ENCODE measurements at places on chromosomes 3 and 15.

DNA sequence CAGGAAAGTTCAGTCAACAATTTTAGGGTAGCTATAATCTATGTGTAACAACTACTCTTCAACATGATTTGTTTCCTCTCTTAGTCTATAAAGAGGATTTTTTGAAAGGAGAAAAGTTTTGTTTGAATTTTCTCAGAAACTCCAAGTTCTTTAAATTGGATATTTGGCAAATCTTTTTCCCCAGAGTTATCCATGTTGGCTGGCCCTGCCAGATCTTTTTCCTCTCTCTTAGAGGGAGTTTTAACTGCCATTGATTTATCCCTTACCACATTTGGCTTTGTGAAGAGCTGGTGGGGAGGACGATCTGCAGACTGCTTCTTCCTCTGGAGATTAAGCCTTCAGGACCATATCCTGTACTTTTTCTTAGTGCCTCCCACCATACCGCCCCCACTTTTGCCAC, 64.9 kb upstream of the ROPN1 start:
- no peak for DNase-seq

- DNase-seq: no peak
Observed at GRCh38 chr3:42486814-42487565, 15.5 kb upstream of the VIPR1 start.

DNA sequence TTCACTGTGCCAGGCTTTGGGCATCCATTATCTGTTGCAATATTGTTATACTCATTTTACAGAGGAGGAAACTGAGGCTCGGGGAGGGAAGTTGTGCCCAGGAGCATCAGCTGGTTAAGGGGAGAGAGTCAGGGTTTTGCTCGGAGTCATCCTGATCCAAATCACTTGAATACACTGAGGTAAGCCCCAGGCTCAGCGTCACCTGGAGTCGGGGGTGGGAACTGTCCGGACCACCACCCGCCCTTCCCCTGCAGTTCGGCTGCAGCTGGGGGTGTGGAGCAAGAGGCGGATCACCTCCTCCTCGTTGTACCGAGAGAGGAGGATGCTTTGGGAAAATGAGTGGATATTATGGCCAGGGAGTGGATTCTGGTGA, 646 bp downstream of the HRH1 start:
- DNase-seq: no peak

GRCh38 chr3:43473244-43473643, 148.6 kb downstream of the ANO10 start:
- no peak for DNase-seq

DNA sequence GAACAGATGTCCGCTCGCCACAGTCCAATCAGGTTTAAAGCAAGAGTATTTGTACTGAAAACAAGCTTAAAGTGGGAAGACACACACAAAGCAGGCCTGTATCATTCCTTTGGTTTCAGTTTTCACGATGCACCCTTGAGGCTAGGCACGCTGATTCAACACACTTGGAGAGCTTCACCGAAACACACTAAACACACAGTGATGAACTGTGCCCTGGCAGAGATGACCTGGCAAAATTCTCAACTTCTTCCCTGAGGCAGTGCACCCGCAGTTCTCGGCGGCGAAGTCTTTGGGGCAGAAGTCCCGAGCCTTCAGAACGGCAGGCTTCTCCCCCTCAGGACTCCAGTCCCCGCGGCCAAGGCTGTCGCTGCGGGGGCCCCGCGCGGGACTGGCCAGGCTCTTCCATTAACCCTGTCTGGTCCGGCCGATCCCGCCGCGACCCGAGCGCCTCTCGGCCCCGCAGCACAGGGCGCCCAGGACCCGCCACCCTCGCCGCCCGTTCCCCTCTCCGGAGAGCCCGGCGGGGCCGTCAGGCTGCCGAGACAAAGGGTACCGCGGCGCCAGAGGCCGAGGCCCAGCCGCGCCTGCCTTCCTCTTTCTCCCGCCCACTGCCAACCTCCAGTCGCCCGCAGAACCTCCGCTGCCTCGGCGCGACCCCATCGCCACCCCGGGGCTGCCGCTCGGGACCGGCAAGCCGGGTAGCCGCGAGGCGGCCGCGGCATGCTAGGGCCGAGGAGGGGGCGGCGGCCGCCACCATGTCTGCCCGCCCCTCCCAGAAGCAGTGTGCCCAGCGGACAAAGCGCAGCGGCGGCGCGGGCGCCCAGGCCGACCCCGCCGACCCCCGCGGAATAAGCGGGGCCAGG, 792 bp downstream of the GABPB1 start:
- DNase-seq: peak; percentile 46

DNA sequence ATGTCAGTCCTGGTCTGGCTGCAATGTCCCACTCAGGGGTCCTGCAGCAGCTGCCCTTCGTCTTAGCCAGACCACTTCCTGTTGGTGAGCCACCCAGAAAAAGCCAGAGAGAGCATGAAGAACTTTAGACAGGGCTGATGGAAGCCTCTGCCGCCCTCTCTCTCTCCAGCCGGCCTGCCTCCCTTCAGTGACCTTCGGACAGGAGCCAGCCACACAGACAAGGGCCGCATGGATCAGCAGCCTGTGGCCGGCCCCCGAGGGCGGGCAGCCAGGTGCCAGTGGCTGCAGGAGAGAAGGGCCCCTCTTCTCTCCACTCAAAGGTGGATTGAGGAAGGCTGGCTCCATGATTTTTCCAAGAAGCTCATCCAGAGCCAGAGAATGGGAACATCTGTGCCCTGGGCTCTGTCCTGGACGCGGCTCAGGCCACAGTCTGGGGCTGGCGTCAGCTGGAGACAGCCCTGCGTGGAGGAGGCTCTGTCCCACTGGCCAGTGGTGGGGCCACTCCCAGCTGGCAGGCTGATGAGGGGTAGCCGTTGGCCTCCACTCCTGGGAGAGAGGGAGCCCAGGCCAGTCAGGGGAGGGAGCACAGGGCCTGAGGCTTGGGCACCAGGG, 42.9 kb downstream of the ISG20 start:
- no peak for DNase-seq

- no peak for DNase-seq
Observed at GRCh38 chr3:114550165-114550564, 256.3 kb downstream of the TIGIT start.

DNA sequence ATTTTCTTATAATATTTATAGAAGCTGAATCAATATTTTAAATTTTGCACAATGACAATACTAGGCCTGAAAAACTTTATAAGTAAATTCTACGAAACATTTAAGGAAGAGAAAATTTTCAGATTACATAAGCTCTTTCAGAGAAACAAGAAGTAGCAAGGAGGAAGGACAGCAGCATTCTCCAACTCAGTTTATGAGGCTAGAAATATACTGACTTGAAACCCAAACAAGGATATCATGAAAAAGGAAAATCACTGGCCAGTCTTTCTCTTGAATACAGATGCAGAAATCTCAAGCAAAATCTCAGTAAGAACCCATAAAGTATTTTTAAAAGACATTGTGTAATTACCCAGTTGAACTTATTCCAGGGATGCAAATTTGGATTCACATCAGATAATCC, 121.3 kb downstream of the STAC start:
- no peak for DNase-seq

GRCh38 chr15:96878129-96878528, 547.6 kb downstream of the NR2F2 start:
- no peak for DNase-seq

DNA sequence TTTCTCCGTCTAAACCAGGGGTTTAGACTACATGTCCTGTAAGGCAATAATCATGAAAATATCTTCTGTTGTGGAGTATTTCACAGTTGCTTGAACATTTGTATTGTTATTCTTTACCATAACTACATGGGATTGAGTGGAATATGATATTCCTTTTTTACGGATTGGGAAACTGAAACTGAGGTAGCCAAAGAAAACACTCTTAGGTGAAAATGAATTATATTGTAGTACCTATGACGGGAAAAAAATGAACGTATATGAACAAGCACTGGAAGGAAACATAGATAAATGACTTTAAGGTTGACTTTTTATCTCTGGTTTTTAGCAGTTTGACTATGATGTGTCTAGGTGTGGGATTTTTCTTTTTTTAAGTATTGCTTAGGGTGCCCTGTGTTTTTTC, 35.6 kb downstream of the MAP2K1 start:
- DNase-seq: no peak

GRCh38 chr3:172530566-172530965, 7.3 kb upstream of the TNFSF10 start:
- no peak for DNase-seq

DNA sequence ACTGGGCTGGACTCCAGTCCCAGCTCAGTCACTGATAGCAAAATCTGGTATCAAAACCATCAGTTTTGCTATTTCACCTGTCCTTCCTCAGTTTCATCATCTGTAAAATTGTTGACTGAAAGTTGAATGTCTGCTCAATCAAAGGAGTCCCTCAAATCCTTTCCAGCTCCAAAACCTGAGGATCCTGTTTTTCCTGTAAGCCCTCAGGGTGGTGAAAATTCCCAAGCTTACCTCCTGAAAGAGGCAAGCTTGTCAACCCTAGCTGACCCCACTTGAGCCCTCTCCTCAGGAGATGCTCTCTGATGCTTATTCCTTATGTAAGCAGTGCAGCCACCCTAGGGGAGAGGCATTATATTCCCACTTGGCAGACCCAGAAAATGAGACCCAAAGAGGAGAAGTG, 82.6 kb downstream of the HMG20A start:
- DNase-seq: no peak

- DNase-seq: peak; percentile 35
Observed at GRCh38 chr3:42747581-42747980, 25.5 kb downstream of the CCDC13 start.

- DNase-seq: no peak
Observed at GRCh38 chr3:16784973-16785372, 99.8 kb upstream of the PLCL2 start.

- DNase-seq: no peak
Observed at GRCh38 chr3:80649170-80649569, 881.4 kb upstream of the ROBO1 start.

DNA sequence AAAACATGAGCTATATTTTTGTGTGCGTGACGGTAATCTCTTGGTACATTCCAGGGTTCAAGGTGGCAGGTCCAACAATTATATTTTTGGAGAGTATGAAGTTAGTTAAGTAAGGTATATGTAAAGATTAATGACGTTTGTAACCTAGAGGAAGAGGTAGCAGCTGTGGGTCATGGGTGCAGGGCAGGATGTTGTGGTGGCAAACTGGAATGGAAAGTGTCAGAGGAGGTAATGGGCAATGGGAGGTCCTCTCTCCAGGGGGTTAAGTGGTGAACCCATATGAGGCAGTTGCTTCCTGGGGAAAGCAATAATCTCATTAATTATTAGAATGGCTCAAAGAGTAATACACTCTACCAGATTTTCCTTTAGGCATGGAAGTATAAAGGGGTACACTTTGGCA, 1.0 kb upstream of the CD200R1L start:
- DNase-seq: no peak

DNA sequence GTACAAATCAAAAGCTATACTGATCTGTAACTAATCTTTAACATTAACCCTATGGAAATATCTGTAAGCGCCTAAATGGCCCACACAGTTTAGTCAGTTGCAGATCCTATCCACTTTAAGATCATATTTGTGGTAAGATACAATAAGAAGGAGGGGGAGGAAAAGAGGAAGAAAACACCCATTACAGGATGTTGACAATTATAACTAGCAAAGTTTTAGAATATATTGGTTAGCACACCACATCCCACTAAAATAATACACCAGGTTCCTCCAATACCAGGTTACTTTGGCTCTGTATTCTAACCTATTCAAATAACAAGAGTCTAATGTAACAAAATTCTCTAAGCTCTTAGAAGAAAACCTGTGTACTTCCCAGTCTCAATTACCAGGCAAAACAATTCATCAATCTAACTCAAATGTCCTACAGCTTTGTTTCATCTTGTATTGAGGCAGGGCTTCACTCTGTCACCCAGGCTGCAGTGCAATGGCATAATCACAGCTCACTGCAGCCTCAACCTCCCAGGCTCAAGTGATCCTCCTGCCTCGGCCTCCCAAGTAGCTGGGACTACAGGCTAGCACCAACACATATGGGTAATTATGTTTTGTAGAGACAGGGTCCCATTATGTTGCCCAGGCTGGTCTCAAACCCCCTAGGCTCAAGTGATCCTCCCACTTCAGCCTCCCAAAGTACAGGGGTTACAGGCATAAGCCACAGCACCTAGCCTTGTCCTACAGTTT, 4.2 kb downstream of the SLC4A7 start:
- DNase-seq: no peak

- DNase-seq: no peak
Observed at GRCh38 chr15:72790302-72790910, 6.8 kb upstream of the ADPGK start.

DNA sequence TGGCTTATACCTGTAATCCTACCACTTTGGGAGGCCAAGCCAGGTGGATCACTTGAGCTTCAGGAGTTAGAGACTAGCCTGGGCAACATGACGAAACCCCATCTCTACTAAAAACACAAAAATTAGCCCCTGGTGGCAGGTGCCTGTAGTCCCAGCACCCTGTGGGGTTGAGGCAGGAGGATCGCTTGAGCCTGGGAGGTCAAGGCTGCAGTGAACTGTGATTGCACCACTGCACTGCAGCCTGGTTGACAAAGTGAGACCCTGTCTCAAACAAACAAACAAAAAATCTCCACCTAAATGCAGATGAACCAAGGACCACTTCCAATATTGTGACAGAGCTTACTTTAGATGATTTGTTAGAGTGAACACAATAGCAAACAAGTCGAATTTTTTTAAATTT, 53.7 kb downstream of the TP53BP1 start:
- no peak for DNase-seq

- DNase-seq: no peak
Observed at GRCh38 chr15:58346361-58346760, 85.4 kb upstream of the LIPC start.

DNA sequence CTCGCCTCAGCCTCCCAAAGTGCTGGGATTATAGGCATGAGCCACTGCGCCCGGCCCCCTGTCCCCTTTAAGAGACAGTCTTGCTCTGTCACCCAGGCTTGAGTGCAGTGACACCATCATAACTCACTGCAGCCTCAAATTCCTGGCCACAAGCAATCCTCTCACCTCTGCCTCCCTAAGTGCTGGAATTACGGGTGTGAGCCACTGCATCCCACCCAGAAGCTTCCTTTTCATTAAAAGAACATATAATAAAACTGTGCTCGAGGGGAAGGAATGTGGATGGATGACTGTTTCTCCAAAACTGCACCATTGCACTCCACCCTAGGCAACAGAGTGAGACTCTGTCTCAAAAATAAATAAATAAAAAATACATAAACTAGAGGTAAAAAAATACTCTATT, 70.1 kb downstream of the NCEH1 start:
- DNase-seq: no peak

DNA sequence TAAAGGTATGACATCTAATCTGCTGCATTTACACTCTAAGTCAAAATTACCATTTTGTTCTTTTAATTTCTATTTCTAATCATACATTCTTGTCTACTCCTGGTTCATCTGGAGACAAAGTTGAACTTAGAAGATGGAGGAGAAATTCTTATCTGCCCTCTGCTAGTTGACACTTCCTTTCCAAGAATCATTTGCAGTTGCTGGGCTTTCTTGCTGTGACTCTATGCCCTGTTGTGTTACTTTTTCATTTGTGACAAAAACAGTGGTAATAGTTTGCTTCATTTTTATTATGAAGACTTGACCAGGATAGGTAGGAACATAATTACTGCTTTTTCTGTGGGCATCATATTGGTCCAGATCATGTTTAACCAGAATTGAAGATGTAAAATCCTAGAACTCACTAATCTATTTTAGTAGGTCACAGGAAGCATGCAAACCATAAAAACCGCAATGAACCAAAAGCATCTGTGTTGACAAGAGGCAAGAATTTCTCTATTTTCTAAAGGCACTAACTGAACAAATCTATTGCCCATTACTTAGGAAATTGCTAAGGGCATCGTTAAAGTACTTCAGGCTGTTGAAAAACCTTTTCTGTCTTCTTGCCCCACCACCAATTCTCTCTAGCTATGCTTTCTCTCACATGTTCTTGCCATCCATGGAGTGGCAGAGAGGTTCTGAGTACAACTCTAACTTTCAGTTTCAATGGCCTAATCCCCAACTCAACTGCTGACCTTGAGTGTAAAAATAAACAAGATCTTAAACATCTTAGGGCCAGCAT, 4.2 kb upstream of the CCR2 start:
- no peak for DNase-seq

All from activated CD4-positive, alpha-beta T cell treated with anti-CD3 and anti-CD28 coated beads, Interleukin-2, amount 50 U/mL, for 1 hour (primary cell).